K562 (cell line): ENCODE measurements at places on chromosomes 7 and 10.

- peak; percentile 63 for DNase-seq
Measured at GRCh38 chr7:1466524-1467271, 7.4 kb upstream of the MICALL2 start.

DNA sequence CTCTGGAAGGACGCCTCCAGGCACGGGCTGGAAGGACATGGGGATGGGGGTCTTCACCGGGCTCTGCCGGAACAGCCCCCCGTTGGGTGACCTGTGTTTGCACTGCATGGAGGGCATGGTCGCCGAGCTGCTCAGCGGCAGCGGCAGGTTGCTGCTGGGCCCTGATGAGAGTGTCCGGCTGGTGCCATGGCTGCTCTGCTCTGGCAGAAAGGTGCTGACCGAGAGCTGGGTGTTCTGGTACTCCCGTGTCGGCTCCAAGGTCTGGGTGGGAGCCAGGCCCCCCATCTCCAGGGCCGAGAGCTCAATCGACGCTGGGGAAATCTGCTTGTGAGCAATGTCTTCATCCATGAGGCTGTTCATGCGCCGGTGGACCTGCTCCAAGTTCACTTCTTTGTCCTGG is 764.3 kb downstream of the GRID1 start:
- no peak for DNase-seq

GRCh38 chr7:139181404-139181803 is 49.6 kb upstream of the UBN2 start:
- peak; percentile 41 for DNase-seq

- no peak for DNase-seq
Measured at GRCh38 chr7:98826811-98827231, 43.0 kb downstream of the TMEM130 start.

DNA sequence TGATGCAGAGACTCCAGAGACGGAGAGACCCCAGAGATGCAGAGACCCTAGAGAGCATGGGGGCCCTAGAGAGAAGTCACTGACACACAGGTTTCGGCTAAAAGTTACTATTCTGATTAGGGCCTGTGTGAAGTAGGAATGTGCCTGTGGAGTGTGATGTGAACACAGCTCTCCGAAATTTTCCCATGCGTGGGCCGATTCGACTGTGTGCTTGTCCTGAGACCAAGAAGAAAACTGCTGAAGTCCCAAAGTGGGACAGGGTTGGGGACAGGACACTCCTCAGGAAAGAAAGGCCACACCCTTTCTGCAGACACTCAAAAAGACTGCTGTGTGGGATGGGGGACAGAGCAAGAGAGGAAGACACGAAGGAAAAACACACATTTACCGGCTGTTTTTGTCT is 533.5 kb downstream of the PTPRN2 start:
- no peak for DNase-seq
